RWPE2 (cell line): ENCODE measurements at places on chromosomes 16 and 17.
A peak's percentile ranks its signal among the peaks of the same experiment; 100 is the strongest.

- no peak overlapping the region for H3K27ac ChIP-seq
- no peak overlapping the region for H3K4me3 ChIP-seq
- no peaks in the 10 kb centered on the region for H3K36me3 ChIP-seq
- no peaks in the 10 kb centered on the region for H3K27me3 ChIP-seq
- DNase-seq = no peak
Observed at GRCh38 chr16:78256686-78257375, 157.4 kb downstream of the WWOX start.

- no peak for DNase-seq
- H3K4me3 ChIP-seq = no peak overlapping the region
Observed at GRCh38 chr17:10585529-10585928, 36.1 kb upstream of the MYH2 start.

- H3K4me1 ChIP-seq = no peaks in the 10 kb centered on the region
- no peaks in the 10 kb centered on the region for H3K36me3 ChIP-seq
- H3K27ac ChIP-seq = no peak overlapping the region
- H3K4me3 ChIP-seq = no peak overlapping the region
Observed at GRCh38 chr17:34378664-34379101, 15.7 kb upstream of the CCL1 start.

DNA sequence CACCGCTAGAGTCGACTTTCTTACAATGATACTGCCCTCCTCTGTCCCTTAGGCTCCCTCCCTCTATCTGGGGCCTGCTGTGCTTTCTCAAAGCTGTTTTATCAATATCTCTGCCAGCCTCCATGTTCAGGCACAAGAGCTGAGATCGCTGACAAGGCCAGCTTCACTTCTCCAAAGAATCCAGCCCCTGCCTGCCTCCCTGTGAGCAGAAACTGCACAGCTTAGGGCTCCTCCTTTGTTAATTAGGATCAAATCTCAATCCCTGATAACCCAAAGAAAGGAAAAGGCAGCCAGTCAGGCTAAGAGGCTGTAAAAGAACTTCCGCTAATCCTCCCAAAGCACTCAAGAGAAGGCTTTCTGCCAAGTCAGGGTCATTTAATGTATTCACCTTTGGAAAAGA is 616.0 kb upstream of the CDH11 start:
- H3K27me3 ChIP-seq = no peaks in the 10 kb centered on the region
- no peaks in the 10 kb centered on the region for H3K36me3 ChIP-seq
- DNase-seq = no peak
- H3K4me1 ChIP-seq = no peaks in the 10 kb centered on the region
- H3K27ac ChIP-seq = no peak overlapping the region

GRCh38 chr17:12691173-12691572 is 25.5 kb downstream of the MYOCD start:
- H3K4me1 ChIP-seq = no peaks in the 10 kb centered on the region
- no peaks in the 10 kb centered on the region for H3K36me3 ChIP-seq
- DNase-seq = no peak
- H3K4me3 ChIP-seq = no peak overlapping the region
- H3K27me3 ChIP-seq = no peaks in the 10 kb centered on the region

GRCh38 chr16:60485872-60486489 is 1550.3 kb downstream of the CDH8 start:
- no peaks in the 10 kb centered on the region for H3K27me3 ChIP-seq
- H3K4me1 ChIP-seq = no peaks in the 10 kb centered on the region
- H3K4me3 ChIP-seq = no peak overlapping the region

DNA sequence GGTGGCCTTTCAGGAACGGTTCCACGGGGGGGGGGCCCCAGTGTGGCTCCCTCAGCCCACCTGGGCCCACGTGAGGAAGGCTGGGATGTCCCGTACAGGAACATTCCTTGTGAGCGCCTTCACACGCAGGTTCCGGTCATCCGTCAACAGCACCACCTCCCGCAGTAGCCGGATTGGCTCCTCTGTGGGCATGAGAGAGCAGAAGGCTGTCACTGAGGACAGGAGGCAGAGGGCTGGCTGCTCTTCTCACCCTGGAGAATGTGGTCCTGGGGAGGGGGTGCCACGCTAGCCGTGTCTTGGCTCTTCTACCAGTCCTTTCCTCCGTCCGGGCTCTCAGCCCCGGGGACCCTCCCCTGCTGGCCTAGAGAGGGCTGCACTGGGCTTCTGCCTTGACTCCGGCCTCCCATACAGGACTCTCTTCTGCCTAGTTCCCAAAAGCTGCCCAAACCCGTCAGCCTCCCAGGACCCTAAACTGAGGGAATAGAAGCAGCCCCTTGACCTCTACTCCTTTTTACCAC is 6.6 kb downstream of the HIC1 start:
- no peaks in the 10 kb centered on the region for H3K36me3 ChIP-seq
- no peak overlapping the region for H3K27ac ChIP-seq
- H3K4me1 ChIP-seq = no peaks in the 10 kb centered on the region
- H3K4me3 ChIP-seq = no peak overlapping the region
- no peak for DNase-seq

DNA sequence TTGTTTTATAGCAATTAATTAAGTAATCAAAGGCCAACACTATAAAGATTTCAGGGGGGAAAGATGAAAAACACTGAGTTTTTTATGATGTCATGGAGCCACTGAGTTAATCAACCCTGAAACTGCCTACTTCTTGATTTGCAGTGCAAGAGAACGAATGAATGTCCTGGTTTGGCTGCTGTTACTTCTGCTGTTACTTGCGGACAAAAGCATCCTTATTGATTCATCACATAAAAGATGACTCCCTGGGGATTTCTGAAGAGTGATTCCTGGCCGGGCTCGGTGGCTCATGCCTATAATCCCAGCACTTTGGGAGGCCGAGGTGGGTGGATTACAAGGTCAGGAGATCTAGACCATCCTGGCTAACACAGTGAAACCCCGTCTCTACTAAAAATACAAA is 10.9 kb upstream of the SPNS3 start:
- no peak overlapping the region for H3K4me3 ChIP-seq
- H3K27me3 ChIP-seq = no peaks in the 10 kb centered on the region
- DNase-seq = no peak

GRCh38 chr16:4687946-4688673 is 5.3 kb upstream of the NUDT16L1 start:
- peaks cover 10% of the 10 kb centered on the region for H3K4me1 ChIP-seq
- H3K27ac ChIP-seq = no peak overlapping the region
- H3K4me3 ChIP-seq = no peak overlapping the region
- peak; percentile 60 for DNase-seq
- peaks cover 30% of the 10 kb centered on the region for H3K36me3 ChIP-seq

DNA sequence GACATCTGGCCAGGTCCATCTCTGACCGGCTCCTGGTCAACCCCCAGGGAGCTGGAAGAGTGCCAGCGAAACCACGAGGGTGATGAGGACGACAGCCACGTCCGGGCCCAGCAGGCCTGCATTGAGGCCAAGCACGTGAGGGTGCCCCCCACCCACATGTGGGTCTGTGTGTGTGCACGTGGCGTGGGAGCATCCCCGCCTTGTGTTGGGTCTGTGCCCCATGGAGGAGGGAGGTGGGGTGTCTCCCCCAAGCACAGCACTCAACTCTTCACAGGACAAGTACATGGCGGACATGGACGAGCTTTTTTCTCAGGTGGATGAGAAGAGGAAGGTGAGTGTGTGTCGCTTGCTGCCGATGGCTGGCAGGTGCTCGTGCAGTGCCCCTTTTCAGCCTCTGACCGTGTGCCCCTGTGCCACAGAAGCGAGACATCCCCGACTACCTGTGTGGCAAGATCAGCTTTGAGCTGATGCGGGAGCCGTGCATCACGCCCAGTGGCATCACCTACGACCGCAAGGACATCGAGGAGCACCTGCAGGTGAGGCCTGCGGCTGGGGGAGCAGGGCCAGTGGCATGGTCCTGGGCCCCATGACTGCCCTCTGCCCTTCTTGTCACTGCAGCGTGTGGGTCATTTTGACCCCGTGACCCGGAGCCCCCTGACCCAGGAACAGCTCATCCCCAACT is 1.7 kb downstream of the STUB1 start:
- no peak for DNase-seq
- peak overlapping the region; percentile 91 for H3K4me3 ChIP-seq
- H3K4me1 ChIP-seq = peaks cover 15% of the 10 kb centered on the region
- H3K27ac ChIP-seq = peak overlapping the region; percentile 72

GRCh38 chr17:49572226-49572625 is 3.4 kb upstream of the NXPH3 start:
- no peak for DNase-seq
- H3K4me3 ChIP-seq = no peak overlapping the region
- H3K27me3 ChIP-seq = no peaks in the 10 kb centered on the region
- H3K27ac ChIP-seq = no peak overlapping the region
- H3K4me1 ChIP-seq = no peaks in the 10 kb centered on the region

DNA sequence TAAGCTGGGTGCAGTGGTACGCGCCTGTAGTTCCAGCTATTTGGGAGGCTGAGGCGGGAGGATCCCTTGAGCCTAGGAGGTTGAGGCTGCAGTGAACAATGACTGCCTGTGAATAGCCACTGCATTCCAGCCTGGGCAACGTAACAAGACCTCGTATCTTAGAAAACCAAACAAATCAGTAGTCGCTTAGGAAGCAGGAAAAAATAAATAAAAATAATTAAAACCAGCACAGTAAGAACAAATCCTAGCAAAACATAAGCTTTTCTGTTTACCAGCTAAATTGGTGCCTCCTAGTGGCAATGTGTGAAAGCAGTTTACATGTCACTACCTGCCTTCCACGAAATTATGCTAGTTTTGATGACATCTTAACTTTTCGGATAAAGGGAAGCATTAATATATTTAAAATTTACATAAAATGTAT is 1.3 kb downstream of the ARMC5 start:
- peaks cover 10% of the 10 kb centered on the region; the same call in 1 of the 2 replicates for H3K36me3 ChIP-seq
- H3K4me3 ChIP-seq = peak overlapping the region; percentile 74
- no peak for DNase-seq
- peaks cover 13% of the 10 kb centered on the region for H3K4me1 ChIP-seq

- no peak overlapping the region for H3K27ac ChIP-seq
- no peak for DNase-seq
- no peak overlapping the region for H3K4me3 ChIP-seq
- no peaks in the 10 kb centered on the region for H3K36me3 ChIP-seq
Observed at GRCh38 chr17:61401389-61402072, 1.9 kb downstream of the TBX2 start.

DNA sequence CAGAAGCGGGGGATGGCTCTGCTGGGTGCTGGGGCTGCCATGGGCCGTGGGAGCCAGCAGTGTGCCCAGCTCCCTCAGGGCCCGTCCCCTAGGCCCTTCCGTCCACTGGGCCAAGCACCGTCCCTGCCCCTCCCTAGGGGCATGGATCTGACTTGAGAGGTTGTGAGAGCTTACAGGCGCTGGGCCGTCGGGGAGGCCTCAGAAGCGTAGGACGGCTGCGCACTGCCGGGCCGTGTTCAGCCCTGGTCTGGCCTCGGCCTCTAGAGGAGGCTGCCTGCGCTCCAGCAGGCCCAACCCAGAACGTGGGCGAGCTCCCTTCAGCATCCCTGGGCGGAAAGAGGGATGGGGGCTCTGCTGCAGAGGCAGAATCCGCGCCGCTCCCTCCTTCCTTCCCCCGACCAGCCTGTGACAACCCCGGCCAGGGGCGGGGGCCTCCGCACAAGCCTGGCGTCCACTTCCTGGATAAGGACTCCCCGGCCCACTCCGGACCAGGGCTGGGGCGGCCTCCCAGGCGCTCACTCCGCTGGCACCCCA is 685 bp upstream of the MPG start:
- H3K27ac ChIP-seq = peak overlapping the region; percentile 88
- H3K4me1 ChIP-seq = peaks cover 20% of the 10 kb centered on the region
- no peak for DNase-seq
- no peaks in the 10 kb centered on the region for H3K27me3 ChIP-seq
- peaks cover 12% of the 10 kb centered on the region for H3K36me3 ChIP-seq
- peak overlapping the region; percentile 86 for H3K4me3 ChIP-seq

GRCh38 chr17:77385750-77386501 is 245.2 kb downstream of the SEC14L1 start:
- no peaks in the 10 kb centered on the region for H3K27me3 ChIP-seq
- peaks cover 21% of the 10 kb centered on the region for H3K4me1 ChIP-seq
- no peak for DNase-seq

- no peak overlapping the region for H3K4me3 ChIP-seq
- H3K4me1 ChIP-seq = no peaks in the 10 kb centered on the region
- no peaks in the 10 kb centered on the region for H3K27me3 ChIP-seq
- no peak for DNase-seq
- H3K27ac ChIP-seq = no peak overlapping the region
Observed at GRCh38 chr17:8488491-8488890, 52.8 kb downstream of the NDEL1 start.

DNA sequence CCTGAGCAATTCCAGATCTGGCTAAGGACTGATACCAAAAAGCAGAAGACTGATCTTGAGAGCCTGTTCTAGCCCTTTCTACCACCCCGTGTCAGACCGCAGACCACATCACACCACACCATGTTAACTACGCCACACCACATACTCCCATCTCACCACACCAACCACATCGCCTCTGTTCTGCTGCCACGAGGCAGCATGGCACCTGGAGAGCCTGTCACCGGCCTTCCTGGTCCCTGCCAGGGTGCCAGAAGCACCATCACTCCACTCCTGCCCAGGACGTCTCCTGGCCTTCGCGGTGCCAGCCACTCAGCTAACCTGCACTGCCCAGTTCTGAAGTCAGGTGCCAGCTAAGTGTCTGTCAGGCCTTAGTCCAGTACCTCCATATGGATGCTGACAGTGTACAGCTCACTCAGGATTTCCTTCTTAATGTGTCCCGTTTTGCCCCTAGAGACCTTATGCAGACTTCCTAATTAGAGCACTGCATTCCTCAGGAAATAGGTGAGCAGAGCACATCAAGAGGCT is 37.2 kb upstream of the BCAR1 start:
- no peak overlapping the region for H3K4me3 ChIP-seq
- no peak for DNase-seq
- H3K36me3 ChIP-seq = peaks cover 16% of the 10 kb centered on the region
- peak overlapping the region; percentile 2 for H3K27ac ChIP-seq

DNA sequence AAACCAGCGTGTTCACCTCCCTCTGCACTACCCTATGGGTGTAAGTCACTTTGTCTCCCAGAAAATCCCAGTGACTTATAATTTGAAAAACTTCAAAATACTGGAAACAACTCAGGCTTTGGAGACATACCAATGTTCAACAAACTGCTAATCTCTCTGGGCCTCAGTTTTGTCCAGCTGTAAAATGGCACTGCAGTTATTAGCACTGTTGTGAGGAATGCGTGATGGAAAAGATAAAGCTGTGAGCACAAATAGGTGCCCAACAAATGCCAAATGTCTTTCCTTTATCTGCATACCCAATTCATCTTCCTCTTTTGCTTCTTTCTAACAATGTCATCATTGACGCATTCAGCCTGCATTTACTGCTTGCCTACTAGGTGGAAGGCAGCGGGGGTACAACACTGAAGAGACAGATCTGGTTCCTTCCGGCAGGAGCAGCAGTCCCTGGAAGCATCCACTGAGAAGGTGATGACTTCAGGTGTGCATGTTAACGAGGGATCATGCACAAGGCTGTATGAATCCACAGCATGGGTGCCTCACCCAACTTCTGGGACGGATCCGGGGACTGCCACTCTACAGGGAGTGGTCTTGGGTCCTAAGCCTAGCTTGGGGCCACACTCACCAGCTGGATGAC is 63.4 kb downstream of the CYTH1 start:
- no peaks in the 10 kb centered on the region for H3K27me3 ChIP-seq
- no peaks in the 10 kb centered on the region for H3K36me3 ChIP-seq
- peak overlapping the region; percentile 60 for H3K27ac ChIP-seq
- no peak overlapping the region for H3K4me3 ChIP-seq
- H3K4me1 ChIP-seq = peaks cover 38% of the 10 kb centered on the region
- DNase-seq = no peak

GRCh38 chr16:52958951-52959350 is 93.7 kb downstream of the CHD9NB start:
- no peaks in the 10 kb centered on the region for H3K27me3 ChIP-seq
- DNase-seq = no peak
- no peaks in the 10 kb centered on the region for H3K4me1 ChIP-seq
- no peak overlapping the region for H3K27ac ChIP-seq
- no peaks in the 10 kb centered on the region for H3K36me3 ChIP-seq
